Activated CD4-positive, alpha-beta T cell treated with anti-CD3 and anti-CD28 coated beads, Interleukin-2, amount 10 ng/mL, durations not matched to agents 7 days and 5 days (primary cell): ENCODE measurements at places on chromosomes 12 and 14.
A peak's percentile ranks its signal among the peaks of the same experiment; 100 is the strongest.

DNA sequence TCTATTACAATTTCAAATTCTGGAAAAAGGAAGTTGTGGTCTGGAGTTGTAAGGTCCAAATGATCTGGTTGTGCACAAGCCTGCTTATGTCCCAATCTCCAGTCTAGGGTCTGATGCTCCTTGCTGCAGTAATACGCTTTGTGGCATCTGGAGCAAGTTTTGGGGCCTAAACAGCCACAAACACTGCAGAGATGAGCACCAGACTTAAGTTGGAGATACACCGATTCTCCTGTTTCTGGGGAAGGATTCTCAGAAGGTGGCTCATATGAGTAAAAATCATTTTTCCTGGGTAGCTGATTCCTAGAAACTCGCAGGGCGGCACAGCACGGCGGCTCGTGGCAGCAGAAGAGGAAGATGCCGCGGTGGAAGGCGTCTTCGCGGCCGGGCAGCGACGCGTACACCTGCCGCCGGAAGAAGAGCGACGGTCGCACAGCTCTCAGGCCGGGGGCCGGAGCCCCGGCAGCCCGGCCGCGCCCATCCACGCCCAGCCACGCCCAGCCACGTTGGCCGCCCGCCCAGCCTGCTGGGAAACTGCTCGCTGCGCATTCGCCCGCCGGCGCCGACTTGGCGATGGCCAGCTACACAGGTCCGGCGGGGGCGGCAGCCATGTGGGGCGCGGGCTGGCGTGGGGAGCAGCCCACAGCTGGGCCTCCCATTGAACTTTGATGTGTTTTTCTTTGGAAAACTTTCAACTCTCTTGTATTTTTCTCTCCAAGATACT lies 129.0 kb downstream of the ASCL4 start:
- peak; percentile 46 for DNase-seq

DNA sequence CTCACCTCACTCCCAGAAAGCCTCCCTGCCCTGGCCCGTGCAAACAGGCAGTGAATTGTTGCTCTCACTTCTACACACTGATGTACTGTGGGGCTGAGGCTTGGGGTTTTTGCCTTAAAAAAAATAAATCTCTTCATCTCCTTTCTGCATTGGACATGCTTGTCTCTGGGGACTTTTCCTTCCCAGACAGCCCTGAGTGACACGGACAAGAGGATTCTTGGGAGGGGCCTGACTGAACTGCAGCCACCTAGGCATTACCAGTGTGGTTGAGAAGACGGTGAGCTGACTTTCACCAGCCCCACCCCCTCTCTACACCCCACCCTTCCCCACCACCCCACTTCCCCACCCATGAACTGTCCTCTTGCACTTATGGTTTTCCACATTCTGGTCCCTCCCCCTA lies 51.6 kb upstream of the PARP11 start:
- no peak for DNase-seq

DNA sequence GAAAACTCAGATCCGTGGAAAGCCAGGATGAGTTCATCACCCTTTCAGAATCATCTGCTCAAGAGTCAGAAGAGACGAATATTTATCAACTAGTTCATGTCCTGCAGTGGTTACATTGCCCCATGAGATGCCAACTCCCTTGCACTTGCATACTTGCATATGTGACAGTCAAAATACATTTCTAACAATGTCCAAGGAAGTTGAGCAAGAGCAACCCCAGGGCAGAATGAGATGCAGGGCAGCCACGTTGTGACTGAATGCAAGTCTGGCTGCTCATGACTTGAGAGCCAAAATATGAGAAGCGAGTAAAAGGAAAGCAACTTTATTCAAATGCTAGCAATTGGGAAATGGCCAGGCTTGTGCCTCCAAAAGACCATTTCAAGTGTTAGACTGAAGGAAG lies 23.6 kb upstream of the UTP20 start:
- no peak for DNase-seq

DNA sequence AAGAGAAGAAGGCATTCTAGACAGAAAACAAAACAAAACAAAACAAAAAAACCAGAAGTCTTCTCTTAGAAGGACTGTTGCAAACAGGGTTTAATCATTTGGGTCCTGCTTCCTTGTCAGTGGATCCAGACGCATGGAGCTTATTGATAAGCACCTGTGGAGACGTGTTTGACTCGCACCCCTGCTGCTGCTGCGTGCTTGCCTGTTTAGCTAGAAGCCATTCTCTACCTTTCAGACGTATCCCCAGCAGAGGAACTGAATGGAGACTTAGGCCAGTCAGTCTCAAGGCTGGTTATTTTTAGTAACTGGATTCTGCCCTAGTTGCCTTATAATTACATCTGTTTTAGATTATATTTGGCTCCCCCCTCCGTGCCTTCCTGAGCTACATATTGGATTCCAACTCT lies 186.1 kb upstream of the EEA1 start:
- no peak for DNase-seq

- no peak for DNase-seq
Observed at GRCh38 chr12:88895634-88896033, 315.4 kb upstream of the KITLG start.
